ENCODE measurements at places on chromosomes 3 and 15.

DNA sequence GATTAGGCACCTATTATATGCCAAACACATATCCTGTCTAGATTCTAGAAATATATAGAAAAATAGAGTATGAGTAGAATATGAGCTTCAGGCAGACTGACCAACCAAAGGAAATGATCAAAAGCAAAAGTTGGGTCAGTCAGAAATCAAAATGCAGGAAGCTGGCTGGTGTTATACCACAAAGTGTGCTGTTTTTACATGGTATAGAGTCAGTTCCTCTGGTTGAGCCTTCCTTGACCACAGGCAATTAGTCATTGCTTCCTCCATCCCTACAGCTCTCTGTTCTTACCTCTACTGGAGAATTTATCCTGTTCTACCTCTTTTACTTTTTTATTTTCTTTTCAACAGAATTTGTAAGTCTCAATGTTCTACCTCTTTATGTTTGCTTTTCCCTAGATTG is 149.8 kb downstream of the TMCO5A start:
- no peak for DNase-seq

GRCh38 chr15:98666441-98666840 is 18.1 kb downstream of the IGF1R start:
- DNase-seq: no peak

- DNase-seq: no peak
Observed at GRCh38 chr15:60966316-60966715, 262.8 kb downstream of the RORA start.

GRCh38 chr3:114674036-114674435 is 380.2 kb downstream of the TIGIT start:
- no peak for DNase-seq

GRCh38 chr3:150775001-150775599 is 12.1 kb upstream of the SIAH2 start:
- DNase-seq: no peak

DNA sequence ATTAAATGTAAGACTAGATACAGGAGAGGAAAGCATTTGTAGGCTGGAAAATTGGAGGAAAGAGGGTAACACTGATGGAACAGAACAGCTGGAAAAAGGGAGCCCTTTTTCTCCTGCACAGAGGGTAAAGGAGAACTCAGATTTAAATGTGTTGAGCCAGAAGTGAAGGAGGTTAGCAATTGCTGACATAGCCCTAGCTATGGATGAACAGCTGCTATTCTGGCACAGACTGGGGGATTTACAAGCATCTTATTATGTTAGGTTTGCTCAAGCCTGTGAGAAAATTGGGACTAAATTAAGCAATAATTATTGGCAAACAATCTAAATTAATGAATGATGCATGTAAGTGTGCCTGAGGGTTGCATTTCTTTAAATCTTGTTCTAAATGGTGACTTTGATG is 40.6 kb upstream of the PRR20G start:
- DNase-seq: no peak

- DNase-seq: no peak
Observed at GRCh38 chr3:113132571-113132996, 78.8 kb upstream of the BOC start.

DNA sequence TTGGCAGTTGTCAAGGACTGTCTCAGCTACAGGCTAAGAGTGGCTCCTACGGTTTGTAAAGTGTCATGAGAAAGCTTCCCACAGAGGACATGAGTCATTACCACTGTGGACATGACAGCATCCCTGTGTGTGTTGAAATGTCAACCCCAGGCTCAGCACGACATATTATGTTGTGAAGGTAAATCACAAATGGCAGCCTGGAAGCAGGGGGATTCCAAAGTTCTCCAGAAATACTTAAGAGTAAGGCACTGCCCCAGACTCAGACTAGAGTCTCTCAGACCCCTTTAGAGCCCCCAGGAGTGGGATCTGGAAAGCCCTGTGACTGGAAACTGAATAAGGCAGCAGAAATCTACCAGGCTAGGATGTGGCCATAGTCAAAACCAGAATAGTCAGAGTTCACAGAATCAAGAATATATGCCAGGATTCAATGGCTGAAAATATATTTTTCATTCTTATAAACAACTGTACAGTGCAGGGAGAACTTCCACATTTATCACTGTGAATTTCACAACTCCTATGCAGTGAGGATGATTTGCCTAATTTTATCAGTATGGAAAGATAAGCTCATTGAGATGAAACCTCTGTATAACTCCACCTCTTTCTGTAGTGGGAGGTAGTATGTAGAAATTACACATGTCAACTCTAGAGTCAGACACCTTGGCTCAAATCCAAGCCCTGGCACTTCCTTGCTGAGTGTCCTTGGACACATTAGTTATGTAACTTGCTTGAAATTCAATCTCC is 237.1 kb upstream of the CFAP20DC start:
- DNase-seq: no peak

- no peak for DNase-seq
Observed at GRCh38 chr3:182697345-182697919, 95.9 kb upstream of the ATP11B start.

- DNase-seq: no peak
Observed at GRCh38 chr3:171813897-171814460, 3.7 kb upstream of the PLD1 start.

DNA sequence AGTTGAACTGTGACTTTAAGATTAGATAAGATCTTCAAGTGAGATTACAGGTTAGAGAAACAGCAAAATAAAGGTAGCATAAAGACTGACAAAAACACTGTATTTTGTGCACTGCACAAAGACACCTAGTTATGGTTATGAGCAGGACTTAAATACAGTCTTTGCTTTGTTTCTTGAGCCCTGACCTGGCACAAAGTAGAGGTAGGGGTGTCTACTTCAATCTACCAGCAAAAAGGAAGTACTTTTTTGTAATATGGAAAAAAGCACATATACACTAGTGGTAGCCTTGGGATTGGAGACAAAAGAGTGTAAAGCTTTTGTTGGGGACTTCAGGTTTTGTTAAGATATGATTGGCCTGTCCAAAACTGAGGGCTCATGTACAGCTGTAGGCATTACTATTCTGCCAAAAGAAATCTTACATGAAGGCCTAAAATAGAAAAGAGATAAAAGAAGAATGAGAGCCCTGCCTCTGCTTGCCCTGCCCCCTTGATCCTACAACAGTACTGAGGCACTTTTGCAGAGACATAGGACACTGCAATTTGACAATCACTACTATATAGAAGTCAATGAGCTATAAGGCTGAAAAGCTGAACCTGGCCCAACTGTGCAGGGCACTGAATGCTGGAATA is 194.3 kb downstream of the CBLB start:
- DNase-seq: no peak

- no peak for DNase-seq
Observed at GRCh38 chr3:182562274-182562673, 231.0 kb upstream of the ATP11B start.

DNA sequence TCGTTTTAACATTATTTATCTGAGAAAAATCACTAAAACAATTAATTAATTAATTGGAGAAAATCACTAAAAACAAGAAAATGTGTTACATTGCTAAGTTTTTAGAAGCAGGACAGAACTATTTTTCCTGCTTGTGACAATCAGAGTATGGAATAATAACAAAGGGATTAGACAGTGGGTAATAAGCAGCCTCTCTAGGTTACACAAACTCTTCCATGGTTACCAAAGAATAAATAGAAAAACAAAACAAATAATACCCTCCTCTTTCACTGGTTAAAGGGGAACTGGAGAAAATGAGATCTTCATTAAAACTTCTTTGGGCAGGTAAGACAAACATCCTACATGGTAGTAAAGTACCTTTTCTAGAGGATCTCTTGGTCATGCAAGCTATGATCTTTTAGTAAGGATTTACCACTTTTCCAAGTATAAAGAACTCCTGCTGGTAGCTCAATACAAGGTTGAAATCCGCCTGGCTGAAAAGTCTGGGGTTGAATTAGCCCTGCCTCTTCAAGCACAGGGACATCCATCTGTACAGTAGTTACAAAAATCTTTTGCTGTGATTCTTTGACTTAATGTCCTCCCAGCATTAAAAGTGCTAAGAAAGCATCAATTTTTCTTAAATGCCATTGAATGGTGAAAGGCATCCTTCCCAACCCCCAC is 2.5 kb upstream of the PLCH1 start:
- no peak for DNase-seq

DNA sequence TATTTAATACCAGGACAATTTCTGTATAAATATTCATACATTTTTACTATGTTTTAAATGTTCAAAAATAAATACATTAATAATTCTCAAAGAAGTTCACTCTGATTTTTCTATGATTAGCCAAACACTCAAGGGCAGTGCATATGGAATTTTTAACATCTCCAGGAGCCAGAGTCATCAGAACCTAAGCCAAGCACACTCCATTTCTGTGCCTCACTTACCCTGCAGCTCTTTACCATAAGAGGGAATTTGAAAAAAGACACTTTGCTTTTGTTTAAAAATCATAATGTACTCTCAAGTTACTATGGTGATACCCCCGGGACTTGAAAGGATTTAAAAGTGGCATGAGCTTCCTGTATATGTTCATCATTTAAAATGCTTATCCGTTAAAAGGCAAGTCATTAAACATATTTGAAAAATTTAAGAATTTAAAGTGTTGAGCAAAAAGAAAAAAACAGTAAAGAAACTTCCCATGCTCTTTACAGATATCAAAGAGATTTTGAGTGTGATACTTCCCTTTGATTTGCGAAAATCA is 747.4 kb upstream of the NECTIN3 start:
- no peak for DNase-seq

DNA sequence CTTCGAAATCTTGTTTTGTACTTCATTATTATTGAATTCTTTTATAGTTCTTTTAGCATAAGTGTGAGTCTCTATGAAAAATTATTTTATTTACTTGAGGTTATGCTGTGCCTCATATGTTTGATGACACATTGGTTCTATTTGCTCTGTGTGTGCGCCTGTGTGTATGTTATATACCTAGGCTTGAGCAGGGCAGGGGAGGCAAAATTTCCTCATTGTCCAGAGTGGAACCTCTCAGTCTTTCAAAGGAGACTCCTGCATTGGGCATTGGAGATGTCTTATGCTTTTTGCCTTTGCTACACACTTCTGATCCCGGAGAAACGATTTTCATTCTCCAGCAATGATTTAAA is 58.4 kb downstream of the ALCAM start:
- DNase-seq: no peak

DNA sequence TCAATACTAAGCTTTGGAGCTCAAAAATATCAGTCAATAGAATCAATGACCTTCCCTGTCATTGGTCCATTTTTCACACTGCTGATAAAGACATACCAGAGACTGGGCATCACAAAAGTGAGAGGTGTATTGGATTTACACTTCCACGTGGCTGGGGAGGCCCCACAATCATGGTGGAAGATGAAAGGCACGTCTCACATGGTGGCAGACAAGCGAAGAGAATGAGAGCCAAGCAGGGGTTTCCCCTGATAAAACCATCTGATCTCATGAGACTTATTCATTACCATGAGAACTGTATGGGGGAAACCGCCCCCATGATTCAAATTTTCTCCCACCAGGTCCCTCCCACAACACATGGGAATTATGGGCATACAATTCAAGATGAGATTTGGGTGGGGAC is 81.9 kb downstream of the ANXA2 start:
- DNase-seq: no peak

DNA sequence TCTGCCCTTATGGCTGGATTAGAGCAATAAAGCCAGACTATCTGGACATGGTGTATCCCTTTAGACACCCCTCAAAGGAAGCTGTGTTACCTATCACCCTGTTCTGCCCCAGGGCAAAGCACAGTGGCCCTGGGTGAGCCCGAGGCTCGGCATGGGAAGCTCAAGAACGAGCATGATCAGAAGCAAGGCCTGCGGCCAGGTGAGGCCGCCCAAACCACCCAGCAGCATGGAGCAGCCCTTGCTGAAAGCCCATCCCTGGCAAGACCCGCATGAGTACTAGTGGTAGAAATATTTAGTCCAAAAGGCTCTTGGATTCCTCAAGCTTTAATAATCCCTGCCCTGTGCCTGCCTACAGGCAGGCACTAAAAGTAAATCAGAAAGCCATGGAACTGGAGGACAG is 261.1 kb downstream of the MEX3B start:
- no peak for DNase-seq

DNA sequence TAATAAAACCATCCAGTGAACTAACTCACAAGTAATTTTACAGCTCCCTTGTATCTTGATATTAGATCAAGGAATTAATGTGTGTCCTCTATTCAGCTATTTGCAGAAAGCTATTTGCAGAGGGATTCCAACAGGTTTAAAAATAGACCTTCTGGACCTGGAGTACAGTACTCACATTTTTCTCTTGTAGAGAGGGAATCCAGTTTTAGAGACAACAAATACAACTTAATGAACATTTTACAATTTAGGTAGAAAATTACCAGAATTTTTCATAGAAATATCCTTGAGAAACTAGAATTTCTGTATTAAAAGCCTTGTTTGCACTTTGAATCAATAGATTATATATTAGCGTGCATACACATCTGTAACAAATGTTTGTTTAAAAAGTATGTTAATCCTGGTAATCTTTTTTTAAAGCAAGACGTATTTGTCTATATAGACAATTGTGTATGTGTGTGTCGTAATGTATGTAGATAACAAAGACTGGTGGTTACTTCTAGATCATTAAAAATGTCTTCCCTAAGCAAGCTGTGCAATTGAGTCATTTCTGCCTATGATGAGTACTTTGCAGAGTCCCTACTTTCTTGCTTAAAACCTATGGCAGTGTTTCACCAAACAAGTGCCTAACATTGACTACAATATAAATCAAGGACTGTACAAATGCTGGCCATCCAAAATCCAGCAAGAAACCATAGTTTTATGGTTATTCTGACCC is 57.9 kb downstream of the PPP2R3A start:
- no peak for DNase-seq

DNA sequence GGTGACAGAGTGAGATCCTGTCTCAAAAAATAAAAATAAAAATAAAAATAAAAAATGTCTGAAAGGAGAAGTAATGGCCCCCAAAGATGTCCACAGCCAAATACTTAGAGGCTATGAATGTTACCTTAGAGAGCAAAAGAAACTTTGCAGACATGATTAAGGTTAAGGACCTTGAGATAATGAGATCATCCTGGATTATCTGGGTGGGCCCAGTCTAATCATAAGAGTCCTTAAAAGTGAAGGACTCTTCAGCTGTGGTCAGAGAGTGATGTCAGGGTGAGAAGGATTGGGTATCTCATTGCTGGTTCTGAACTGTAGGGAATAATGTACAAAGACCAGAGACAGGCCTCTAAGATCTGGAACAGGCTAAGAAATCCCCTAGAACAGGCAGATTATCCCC is 84.9 kb upstream of the POU1F1 start:
- DNase-seq: no peak

DNA sequence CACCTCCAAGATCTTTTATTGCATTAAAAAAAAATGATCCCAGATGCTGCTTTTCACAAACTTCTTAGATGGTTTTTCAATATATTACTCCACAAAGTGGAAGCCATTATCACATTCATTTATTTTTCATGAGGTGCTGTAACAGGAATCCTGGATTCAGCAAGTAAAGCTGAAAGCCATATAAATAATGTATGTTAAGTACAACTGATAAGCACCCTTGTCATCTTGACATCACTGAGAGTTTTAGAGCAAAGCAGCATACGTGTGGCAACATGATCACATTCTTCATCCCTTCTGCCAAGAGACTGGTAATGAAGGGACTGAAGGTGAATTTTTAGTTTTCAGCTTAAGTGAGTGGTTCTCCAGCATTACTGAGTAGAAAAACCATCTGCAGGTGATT is 44.9 kb upstream of the LRRFIP2 start:
- no peak for DNase-seq

GRCh38 chr3:18546632-18547031 is 121.5 kb upstream of the SATB1 start:
- DNase-seq: no peak

Measured in midbrain (tissue), 1 donor.